GM13976 (cell line): ENCODE measurements at places on chromosomes 6 and 20.
A peak's percentile ranks its signal among the peaks of the same experiment; 100 is the strongest.

DNA sequence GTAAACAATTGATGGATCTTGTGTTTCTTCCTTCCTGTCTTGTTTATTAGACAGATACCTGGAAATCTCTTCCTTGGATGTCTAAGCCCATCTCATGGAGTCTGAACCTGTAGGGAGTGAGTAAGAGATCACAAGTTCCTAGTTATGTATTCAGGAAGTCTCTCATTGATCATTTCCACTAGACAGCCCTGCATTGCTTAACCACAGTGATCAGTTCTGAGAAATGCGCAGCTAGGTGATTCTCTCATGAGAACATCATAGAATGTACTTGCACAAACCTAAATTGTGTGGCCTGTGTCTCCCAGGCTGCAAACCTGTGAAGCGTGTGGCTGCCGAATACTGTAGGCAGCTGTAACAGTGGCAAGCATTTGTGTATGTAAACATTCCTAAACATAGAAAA lies 39.1 kb downstream of the FAM120B start:
- no peak for DNase-seq

DNA sequence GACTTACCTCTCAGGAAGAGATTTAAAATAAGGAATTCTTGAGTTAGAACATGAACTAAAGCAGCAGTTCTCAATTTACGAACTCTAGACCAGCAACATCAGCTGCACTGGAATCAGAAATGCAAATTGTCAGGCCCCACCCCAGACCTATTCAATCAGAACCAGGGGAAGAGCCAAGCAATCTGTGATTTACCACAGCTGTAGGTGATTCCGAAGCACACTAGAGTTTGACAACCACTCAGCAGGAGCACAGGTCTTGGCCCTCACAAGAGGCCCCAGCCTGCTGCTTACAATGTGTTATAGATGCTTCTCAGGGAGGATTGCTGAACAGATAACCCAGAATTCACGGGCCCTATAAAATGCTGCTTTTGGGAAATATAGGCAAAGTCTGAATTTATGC lies 279.2 kb downstream of the PTPRK start:
- no peak for DNase-seq

- peak; percentile 60 for DNase-seq
Observed at GRCh38 chr6:32637219-32637880, at the start of gene HLA-DQA1. TSS of gene HLA-DQA1 (plus strand) at chr6:32637406. CDS start at chr6:32637459, 53 bp downstream.

DNA sequence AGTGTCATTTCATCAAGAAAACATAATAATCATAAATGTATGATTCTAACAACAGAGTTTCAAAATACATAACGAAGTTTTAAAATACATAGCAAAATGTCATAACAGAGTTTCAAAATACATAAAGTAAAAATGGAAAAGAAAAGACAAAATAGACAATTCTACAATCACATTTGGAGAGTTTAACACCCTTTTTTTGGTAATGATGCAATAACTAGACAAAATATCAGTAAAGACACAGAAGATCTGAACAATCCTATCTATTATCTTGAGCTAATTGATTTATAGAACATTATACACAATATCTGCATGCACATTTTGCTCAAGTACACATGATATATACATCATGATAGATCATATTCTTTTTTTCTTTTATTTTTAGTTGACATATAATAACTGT lies 13.4 kb upstream of the SLC17A2 start:
- no peak for DNase-seq

DNA sequence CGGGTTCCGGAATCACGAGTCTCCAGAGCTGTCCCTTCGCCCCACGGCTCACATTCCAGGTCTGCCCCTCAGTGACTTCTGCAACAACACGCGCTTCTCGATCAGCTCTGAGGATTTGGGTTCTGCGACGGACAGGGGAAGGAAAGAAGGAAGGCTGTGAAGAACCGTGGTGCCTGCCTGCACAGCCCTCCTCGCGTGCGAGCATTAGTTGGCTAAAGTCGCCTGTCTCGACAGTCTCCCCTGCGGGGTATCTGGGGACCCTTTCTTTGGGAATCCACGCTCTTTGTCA lies 23.1 kb downstream of the VPS52 start:
- DNase-seq: peak; percentile 30

DNA sequence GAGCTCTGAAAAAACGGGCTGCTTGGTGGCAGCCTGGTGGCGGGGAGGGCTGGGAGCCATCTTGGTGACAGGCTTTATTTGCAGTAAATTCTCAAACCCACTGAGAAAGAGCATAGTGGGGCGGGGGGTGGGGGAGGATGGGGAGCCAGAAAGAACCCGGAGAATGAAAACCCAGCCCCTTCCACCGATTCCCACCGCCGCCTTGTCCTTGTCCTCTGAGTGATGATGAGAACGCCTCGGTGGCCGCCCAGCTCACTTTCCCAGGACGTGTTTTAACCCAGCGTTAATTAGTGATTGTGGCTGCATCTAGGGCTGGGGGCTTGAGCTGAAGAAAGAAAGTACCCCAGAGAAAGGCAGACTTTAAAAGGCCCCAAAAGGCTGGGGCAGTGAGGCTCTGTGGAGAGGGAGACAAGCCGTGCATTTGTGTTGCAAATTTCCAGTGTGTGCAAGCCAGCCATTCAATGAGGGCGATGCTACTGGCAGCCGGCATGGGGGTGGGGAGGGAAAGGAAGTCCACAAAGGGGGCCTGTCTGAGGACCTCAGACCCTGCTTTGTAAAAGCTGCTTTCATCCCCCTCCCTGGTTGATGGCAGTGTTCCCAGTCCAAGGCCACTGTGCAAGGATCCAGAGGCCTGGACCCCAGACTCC lies 6.2 kb upstream of the GHRH start:
- DNase-seq: no peak

DNA sequence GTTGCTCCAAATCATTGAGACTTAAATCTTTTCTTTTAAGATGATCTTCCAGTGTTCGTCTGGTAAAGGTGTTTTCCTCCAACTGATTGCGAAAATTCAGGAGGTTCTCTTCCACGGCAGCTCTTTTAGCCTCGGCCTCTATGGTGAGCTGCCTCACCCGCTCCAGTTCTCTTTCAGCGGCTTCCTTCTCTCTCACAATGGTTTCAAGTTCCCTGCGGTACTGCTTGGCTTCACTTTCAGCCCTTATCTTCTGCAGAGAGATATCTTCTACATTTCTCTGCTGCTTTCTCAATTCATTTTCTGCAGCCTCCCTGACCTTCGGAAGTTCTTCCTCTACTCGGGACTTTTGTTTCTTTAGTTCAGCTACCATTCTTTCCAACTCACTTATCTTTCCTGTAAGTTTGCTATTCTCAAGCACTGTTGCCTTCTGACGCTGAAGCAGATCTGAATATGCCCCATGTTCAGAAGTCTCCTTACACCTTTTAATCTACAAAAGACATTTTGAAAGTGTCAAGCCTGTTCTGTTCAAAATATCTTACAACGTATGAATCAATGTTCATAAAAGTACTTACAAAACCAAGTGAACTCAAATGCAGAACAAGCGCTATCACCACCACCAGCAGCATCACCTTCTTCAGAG lies 22.3 kb downstream of the DST start:
- DNase-seq: no peak

GRCh38 chr6:96234444-96234843 lies 218.7 kb downstream of the FUT9 start:
- no peak for DNase-seq

DNA sequence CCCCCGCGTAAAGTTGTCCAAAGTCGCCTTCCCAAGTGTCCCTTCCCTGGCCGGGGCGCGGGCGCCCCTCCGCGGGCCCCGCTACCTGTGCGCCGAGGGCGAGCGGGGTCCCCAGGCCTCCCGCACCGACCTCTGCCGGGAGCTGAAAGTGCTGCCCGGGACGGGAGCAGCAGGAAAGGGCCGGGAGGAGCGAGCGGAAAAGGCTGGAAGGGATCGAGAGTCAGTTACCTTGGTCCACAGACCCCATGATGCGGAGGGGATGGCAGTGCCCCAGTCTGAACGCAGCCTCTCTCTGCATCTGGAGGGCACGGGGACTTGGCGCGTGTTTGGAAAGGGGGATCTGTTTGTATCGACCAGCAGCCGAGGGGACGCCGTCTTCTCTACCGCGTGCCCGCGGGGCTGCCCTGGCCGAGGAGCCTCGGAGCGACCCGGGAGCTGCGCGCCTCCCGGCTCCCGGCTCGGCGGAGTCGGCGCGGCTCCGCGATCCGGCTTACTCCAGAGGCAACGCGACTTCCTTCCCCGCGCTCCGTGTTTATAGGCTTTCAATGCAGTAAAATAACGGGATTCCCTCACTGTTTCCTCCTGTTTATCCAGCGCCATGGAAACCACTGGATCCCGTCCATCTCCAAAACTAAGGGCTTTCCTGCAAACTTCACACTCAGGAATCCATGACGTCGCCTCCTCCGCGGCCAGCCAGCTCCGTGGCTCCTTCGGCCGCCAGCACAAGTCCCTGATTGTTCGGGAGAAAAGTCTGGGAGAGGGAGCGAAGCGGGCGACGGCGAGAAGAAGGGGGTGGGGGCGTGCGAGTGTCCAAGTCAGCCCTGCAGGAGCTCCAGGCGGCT lies 20.0 kb upstream of the NFATC2 start:
- DNase-seq: peak; percentile 50

DNA sequence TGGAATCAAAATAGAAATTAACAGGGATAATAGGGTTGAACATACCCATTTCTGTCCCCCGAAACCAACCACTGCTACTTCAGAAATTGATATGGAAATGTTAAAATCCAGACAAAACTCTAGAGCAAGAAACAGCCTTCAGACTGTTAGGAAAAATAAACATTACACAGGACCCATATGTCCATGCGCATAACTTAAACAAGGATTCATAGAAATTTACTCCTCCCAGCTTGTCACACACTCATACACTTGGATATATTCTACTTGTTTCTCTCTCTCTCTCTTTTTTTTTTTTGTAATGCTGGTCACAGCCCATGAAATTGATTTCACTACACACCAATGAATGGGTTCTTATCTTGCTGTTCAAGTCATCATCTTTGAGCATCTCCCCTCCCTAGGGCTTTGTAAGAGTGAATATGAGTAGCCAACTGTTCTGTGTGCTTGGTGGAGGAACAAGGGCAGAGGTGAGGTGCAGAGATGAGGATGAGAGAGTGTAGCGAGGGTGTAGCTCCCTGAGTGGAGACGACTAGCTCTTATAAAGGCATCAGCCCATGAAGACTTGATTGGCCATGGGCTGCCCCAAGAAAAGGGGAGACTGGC lies 61.8 kb upstream of the MLN start:
- no peak for DNase-seq

DNA sequence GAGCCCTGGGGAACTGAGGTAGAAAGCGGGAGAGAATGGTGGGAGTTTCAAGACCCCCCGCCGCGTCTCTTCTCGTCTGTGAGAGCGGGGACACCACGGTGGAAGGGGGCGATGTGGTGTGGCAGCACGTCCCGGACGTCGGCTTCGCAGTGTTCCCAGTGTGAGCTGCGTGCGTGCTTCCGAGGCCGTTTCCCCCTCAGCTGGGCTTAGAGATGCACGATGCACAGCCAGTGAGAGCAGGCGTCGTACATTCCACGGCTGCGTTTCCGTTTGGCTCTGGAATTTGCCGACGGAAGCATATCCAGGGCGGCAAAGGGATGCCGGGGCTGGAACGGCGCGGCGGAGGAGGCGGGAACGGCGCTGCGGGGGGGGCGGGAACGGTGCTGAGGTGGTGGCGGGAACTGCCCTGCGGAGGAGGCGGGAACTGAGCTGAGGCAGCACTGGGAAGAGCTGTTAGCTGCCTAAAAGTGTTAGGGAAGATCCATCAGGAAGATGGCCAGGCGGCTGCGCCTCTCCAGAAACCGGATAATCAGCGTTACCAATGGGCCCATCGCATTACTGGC lies 37.7 kb downstream of the KIF25 start:
- DNase-seq: peak; percentile 19

DNA sequence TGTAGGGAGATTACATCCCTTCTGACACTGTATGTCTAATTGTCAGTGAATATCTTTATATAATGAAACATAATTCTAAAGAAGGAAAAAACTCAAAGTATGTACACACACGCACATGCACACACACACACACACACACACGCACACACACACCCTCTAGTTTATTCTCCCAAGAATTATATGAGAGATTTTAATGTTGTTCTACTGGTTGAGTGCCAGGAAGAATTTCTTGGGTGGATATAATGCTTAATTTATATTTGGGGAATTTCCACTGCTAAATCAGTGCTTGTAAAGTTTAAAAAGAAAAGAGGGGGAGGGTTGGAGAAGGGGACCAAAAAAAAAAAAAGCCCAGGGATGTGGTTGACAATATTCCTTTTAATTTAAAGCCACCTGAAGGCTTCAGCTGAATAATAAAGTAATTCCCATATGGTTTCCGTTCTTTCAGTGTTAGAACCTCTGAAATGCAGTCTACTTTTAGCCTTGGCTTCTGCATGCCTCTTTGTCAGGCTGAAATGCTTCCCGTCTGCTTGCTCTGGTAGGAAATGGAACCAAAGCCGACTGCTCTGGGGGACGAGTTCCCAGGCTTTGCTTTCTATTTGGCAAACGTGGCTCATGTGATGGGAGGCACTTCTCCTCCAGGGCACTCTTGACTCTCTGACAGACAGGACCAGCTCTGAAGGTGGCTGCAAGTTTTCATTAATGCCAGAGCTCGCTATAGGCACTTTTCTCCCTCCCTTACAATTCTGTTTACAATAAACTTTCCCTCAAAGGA lies 225.4 kb downstream of the PRL start:
- no peak for DNase-seq

DNA sequence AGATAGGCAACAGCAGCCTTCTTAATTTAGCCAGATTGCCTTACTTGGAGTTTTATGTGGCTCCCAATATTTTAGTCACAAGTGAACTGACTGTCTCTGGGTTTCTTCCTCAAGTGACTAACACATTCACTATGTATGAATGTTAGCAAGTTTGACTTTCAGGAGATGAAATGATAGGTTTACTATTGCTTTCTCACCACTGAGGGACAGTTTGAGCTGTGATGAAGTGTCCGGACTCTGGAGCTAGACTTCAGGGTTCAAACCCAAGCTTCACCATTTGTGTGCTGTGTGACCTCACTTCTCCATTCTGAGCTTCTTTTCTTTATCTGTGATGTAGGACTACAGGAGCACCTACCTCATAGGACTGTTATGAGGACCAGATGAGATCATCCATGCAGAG lies 8.2 kb downstream of the DHX35 start:
- no peak for DNase-seq

DNA sequence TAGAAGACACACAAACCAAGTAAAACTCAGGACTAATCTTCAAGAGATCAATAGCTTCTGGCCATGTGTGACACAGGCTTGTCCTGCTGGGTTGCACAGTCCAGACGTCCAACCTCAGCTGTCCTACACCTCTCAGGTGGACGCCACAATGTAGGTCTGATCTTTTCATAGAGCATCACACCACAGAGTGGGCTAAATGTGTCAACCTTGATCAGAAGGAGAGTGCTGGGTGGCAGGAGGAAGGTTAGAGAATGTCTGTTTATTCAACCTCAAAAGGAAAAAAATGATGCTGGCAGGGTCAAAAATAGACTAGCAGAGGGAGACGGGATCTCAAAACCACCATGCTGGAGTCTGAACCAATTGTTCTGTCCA lies 41.7 kb downstream of the GFOD1 start:
- DNase-seq: no peak
